ELR (cell line): ENCODE measurements at places on chromosomes 2 and 18.

GRCh38 chr2:203786549-203787351 is 80.3 kb downstream of the CD28 start:
- no peak for DNase-seq

- DNase-seq, result no peak
Measured at GRCh38 chr2:8159966-8160603, 521.8 kb upstream of the ID2 start.

- DNase-seq, result no peak
Measured at GRCh38 chr2:102358496-102358895, 2.9 kb downstream of the IL18R1 start.

GRCh38 chr2:71459084-71459431 is 5.7 kb downstream of the DYSF start:
- no peak for DNase-seq

GRCh38 chr18:74353169-74353775 is 37.6 kb downstream of the C18orf63 start:
- peak; percentile 80 for DNase-seq

GRCh38 chr2:19847486-19847885 is 54.3 kb downstream of the TTC32 start:
- no peak for DNase-seq

GRCh38 chr2:217004656-217005055 is 144.8 kb upstream of the TNP1 start:
- no peak for DNase-seq

- no peak for DNase-seq
Measured at GRCh38 chr18:58495207-58495606, 133.7 kb downstream of the ALPK2 start.

DNA sequence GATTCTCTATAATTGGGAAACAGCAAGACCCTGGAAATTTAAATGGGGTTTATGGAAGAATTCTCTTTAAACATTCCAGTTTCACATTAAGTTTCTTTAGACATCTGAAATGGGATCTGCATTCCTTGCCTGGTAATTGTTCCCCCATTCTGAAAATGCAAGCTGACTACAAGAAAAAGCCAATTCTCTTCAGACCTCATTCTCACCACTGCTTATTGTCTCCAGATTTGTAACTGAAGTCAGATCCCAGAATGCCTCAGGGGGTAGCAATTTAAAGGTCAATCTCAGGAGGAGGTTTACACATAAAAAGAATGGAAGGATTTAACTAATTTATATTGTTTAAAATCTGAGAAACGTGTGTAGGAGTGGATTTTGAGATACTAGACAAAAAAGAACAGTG is 41.2 kb downstream of the COL3A1 start:
- no peak for DNase-seq

DNA sequence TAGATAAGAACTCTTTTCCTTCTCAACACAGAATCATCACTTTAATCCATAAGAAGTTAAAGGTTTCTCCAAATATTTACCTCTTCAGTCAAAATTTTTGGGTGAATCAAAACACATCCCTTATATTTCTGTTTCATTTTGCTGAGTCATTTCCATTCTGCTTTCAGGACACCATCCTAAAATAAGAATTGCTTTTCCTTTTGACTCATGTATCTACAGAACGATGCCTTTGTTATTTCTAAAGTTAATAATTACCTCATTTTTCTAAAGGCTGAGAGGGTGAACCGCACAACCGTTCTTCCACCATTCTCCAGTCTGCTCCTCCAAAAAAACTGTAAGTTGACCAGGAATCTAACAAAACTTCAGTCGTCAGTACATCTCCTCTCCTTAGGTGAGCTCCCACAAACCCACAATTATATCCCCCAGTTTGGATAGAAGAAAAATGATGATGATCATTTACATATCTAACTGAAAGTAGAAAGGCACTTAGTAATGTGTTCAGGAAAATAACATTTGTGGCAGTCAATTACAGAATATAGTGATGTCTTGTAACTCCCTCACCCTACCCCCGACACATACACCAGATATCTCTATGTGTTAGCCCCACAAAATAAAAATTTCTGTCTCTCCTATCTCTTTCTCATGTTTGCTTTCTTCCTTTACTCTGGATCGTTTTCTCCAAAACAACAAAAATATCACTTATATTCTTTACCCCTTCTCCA is 162.5 kb downstream of the RAD51AP2 start:
- DNase-seq, result no peak

GRCh38 chr2:102588213-102588939 is 31.0 kb upstream of the SLC9A2 start:
- DNase-seq, result no peak

DNA sequence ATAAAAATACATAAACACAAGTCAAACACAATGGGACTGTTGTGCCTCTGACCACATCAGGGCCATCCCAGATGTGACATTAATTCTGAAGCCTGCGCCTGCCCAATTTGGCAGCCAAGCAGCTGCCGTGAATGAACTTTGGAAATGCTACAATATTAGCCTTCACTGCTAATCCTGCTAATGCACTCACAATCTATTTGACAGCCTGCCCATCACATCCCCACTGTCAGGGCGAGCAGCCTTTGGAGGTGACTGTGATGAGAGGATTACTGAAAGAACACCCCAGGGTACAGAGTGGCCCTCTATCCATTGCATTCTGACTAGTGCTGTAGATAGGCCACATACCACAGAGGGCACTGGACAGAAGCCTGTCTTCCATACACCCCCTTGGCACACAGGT is 21.6 kb downstream of the OSR1 start:
- no peak for DNase-seq

DNA sequence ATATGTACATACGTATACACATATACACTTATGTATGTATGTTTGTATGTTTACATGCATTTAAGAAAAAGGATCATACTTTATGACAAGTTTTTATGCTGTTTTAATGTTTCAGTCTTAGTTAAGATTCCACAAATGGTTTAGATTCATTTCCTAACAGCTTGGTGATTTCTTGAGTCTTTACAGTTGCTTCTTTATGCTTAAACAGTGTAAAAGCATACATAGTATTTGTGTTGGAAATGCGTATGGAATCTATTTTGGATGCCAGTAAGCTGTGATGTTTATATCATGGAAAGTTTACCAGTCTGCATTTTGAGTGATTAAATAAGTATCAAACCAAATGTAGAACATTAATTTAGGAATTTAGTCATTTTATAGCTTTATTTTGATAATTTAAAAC is 55.4 kb downstream of the AGFG1 start:
- no peak for DNase-seq

DNA sequence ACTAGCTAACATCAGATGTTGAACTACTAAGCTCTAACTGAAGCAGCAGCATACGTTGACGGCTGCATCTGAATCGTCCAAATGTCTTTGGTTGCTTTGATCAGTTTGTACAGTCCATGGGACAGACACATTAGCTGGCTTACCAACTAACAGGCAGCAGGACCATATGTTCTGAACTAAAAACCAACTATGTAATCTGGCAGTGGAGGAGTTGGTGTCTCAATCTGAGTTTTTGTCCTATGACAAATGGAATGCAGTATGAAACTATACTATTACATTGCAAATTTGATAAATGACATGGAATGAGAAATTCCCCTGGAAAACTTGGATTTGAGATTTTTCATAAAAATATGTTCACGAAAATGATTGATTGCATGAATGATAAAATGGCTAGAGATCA is 79.5 kb downstream of the EPHA4 start:
- DNase-seq, result no peak

DNA sequence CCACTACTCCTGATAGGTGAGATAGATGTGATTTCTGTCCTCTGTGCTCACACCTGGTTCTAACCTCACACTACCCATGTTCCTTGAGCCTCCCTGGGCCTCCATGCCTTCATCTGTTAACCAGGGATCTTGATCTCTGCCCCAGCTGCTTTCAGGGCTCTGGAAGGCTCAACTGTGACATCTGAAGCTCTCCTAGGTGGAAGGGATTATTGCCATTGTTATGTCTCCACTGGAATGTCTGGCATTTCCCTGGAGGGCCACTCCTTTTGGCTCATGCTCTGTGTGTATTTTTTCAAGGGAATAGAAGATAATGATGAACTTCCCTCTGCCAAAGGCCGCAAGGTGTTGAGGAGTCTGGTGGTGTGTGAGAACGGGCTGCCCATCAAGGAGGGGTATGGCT is 41.2 kb downstream of the PCARE start:
- DNase-seq, result peak; percentile 37

- no peak for DNase-seq
Measured at GRCh38 chr2:224658780-224659405, 57.3 kb downstream of the CCDC195 start.

DNA sequence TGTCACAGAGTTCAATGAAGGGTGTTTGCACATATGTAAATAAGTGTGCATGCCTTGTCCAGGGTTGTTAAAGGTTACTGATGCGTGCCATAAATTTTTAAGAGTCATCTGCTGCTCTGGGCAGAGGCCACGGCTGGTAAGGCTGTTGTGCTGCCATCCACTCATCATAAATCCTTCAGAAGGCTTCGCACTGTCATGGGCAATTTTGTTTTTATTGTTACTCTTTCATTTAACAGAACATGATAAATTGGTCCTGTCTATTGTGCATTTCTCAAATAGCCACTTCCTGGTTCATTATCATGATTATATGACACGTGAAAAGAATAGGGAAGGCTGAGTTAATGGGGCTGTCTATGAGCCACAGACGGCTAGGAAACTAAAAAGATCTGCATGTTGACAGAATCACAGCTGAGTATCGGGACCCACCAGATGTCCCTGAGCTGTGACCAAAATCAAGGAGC is 634.3 kb upstream of the SOX11 start:
- DNase-seq, result no peak

DNA sequence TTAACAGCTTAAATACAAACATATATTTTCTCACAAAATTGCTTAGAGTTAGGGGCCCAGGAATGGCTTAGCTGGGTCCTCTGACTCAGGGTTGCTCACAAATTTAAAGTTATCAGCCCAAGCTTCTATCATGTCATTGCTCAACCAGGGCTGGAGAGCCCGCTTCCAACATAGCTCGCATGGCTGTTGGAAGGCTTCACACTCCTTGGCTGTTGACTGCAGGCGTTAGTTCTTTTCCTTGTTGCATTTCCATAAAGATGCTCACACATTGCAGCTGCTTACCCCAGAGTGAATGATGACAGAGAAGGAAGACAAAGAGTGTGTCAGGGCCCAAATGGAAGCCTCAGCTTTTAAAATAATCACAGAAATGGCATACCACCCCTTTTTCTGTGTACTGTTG is 62.9 kb upstream of the TFPI start:
- no peak for DNase-seq

DNA sequence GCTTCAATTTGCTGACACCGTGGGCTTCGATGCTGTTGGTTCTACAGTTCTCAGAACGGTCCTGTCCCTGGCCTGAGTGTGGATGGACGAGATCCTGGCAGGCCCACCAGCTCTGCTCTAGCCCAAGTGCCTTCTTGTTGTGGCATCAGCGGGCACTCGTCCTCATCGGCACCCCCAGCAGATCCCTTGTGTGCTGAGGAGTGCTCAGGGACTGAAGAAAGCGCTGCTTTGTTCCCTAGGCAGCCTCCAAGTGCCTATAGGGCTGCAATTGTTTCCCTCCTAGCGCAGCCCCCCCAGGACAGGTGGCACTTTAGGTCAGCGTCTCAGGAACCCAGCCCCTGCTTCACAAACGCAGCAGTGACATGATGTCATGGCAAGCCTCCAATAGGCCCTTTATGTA is 217.7 kb downstream of the AGAP1 start:
- no peak for DNase-seq

DNA sequence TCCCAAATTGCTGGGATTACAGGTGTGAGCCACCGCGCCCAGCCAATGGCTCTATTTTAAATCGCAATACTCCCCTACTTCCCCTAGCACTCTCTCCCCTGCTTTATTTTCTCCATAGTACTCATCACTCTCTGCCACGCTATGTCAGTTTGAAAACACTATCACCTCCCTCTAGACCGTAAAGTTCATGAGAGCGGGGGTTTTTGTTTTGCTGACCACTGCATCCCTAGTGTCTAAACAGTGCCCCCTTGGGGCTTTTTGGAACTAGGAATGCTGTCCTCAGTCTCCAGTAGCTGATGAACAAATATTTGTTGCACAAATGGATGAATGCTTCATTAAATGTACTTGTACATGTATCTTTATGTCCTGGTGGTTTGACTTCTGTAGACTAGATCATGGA is 44.1 kb downstream of the ATOH8 start:
- DNase-seq, result peak; percentile 69

DNA sequence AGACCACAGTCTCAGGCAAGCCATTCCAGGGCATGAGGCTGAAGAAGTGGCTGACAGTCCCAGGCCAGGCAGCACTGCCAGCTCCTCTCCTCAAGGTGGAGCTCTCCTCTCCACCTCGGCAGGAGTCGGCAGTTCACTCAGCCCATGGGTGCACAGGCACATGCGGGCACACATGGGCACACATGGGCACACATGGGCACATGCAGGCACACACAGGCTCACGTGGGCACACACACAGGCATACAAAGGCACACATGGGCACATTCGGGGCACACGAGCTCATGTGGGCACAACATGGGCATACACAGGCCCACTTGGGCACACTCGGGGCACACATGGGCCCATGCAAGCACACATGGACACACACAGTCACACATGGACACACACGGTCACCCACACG is 65.3 kb upstream of the TAF1B start:
- DNase-seq, result peak; percentile 19

DNA sequence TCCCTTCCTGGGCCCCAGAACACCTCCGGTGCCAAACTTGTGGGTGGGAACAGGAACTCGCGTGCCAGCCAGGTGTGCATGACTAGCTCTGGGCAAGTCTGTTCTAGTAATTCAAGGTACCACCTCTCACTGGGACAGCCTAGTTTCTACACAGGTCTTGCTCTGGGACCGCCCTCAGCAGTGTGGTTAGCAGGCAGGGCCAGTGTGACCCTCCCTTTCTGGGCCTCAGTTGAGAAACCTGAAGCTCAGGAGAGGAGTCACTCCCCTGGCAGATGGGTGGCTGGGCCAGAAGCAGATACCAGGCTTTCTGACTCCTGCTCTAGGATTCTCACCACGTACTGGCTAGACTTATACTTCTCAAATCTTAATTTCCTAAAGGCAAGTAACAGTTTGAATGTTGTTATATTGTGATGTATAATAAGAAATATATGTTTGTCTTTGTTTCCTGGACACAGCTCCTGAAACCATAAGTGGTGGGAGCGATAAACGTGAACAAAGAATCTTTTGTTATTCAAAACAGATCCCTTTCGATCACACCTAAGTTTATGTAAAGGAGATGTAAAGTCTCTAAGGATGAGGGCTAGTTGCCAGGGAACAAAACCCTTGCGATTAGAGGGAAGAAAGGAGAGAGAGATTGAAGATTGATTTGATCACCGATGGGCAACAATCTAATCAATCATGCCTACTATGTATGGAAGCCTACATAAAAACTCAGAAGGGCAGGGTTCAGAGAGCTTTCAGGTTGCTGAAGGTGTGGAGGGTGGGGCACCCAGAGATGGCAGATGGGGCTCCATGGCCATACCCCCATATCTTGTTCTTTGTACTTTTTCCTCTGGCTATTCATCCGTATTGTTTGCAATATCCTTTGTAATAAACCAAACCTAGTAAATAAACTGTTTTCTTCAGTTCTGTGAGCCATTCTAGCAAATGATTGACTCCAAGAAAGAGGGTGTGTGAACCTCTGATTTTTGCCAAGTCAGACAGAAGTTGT is 952 bp upstream of the UGT1A6 start:
- no peak for DNase-seq

GRCh38 chr18:54968807-54969206 is 9.5 kb upstream of the CCDC68 start:
- DNase-seq, result no peak
